ENCODE measurements at places on chromosomes 3 and 15. TPM values are rescaled to one million over a fixed set of nuclear protein-coding genes. Genes with fewer than 3 reads are reported as not detected.
A peak's percentile ranks its signal among the peaks of the same experiment; 100 is the strongest.

DNA sequence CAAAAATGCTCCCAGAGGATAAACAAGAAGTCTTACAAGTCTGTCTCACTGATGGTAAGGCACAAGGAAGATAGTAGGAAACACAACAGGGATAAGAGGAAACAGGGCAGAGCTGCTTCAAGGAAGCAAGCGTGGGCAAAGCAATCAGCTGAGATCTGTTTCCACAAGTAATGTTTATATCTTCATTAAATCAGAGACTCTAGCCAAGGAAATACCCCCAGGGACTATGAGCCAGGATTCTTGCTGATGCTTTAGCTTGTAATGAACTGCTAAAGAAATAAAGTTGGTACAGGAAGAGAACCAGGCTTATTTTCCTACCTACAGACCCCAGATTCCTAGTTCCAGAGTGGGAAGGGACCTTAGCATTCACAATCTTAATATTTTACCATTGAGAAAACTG, 112.7 kb upstream of the C3orf80 start:
- no peak for DNase-seq

GRCh38 chr15:77001351-77001750, 6.4 kb downstream of the PSTPIP1 start:
- DNase-seq = no peak

DNA sequence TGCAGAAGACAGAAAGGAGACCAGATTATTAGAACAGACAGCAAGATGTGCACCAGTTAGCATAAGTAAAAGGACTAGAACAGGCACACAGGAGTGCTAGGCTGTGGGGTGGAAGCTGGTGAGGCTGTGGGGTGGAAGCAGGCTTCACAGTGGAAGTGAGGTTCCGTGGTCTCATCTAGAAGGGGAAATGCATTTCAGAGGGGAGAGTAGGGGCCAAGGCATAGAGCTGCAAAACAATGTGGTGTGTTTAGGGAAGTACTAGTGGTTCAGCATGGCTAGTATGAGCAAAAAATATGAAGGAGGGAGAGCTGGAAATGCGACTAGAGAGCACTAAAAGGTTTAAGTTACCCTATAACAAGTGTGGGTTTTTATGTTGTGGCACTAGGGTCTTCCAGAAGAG, 6.5 kb downstream of the POPDC2 start:
- no peak for DNase-seq

GRCh38 chr15:60223176-60223575, 174.6 kb downstream of the ANXA2 start:
- no peak for DNase-seq

DNA sequence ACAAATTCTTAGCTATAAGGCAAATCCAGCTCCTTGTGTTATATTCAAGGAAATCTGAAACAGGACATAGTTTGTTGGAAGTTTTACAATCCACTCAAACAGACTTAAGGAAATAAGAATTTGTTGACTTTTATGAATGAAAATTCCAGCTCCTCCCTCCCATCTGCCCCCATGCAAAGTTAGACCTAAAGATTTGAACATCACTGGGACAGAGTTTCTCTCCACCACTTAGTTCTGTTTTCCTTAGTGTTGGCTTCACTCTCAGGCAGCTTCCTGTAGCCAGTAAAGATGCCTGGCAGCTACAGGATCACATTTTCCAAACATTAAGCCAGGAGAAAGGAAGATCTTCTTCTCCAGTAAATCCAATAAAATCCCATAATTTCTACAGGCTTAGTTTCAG, 265.0 kb downstream of the TAFA4 start:
- no peak for DNase-seq

- DNase-seq = no peak
These were observed 114.3 kb upstream of the CACNA2D3 start for GRCh38 chr3:54008099-54008498.

DNA sequence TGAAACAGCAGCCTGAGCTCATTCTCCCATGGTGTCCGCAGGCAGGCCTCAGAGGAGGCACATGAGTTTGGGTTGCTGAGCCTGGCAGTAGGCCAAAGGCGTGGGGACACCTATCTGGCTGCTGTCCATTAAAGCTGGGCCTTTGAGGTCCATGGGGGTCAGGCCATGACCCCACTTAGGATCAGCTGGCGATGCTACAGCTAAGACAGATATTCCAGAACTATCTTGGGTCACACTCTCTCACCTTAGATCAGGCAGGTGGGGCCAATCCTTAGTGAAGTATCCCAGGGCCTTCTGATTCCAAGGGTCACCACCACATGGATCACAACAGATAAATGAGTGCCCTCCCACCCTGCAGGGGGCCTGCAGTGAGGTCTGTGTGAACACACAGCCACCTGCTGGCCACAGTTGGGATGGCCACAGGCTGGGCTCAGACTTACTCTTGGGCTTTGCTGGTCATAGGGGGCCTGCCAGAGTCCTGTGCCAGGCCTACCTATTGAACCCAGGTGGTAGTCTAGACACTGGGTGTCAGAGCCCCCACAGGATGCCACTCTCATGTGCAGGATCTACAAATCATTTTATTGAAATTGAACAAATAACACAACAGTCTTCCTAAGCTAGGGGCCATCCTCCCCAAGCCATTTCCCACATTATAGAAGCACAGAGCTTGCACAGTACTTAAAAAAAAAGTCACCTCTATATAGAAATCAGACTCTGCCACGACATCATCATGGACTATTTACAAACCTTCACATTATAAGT, 2.0 kb upstream of the HYAL2 start:
- DNase-seq = peak; percentile 79

- DNase-seq = no peak
These were observed 32.9 kb upstream of the SKOR1 start for GRCh38 chr15:67792250-67792942.

- DNase-seq = no peak
These were observed 217.7 kb downstream of the ATP8B4 start for GRCh38 chr15:49901321-49901720.

DNA sequence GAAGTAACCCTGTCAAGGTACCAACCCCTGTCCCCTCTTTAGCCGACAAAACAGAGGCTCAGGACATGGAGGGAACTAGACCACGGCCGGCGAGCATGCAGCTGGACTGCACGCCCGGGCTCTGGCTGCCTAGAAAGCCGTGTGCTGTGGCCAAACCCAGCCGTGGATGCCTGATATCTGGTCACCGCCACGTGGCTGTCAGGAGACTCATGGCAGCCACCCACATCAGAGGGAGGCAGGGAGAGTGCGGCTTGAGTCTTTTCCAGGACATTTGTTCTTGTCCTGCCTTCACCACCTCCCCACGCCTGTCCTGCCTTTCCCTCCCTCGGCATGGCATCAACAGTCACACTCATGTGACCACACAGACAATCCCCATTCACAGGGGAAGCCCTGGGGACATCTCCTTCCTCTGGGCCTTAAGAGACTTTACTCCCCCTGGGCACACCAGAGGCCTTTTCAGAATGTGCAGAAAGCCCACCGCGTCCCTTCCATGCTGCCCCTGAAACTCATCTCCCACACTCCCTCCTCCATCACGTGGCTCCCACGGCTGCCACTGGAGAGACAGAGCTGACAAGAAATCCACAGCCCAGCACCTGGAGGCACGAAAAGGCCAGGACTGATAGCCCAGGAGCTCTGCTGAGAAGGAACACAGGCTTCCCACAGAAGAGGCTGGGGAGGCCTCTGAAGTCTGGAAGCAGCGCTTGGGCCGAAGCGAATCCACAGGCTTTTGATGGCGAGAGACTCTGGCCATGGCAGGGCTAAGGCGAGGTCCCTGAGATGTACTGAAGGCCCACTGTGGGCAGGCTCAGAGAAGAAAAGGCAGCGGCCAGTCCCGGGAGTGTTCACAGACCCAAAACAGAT, 71.2 kb upstream of the IQSEC1 start:
- no peak for DNase-seq

DNA sequence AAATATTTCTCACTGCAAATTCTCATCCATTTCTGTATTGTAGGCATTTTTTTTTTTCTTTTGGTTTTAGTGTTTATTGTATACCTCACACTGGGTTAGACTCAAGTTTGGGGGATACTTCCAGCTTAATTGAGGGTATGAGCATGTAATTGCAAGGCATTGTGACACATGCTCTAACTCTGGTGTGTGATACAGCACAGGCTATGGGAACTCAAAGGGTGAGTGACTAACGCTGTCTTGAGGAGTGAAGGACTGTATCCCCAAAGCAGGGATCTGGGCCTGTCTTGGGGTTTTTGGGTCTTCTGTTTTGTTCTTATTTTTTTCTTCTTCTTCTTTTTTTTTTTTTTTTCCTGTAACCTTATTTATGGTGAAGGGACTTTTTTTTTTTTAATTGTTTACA, 26.9 kb downstream of the MAP2K1 start:
- DNase-seq = no peak

IFT80 gene
- total RNA-seq = 61.8 TPM

MESP1 gene
- total RNA-seq = 5.9 TPM

RAD51 gene
- total RNA-seq = 12.8 TPM

SERINC4 gene
- total RNA-seq = 0.33 TPM

GOLGA8S gene
- 0.09 TPM for total RNA-seq

KLHL6 gene
- not detected for total RNA-seq

TMEM212 gene
- total RNA-seq = not detected

MKRN3 gene
- not detected for total RNA-seq

Data from Calu3 (cell line).